ENCODE measurements at places on chromosomes 5 and 9.

GRCh38 chr9:120065151-120065550 lies 514.8 kb downstream of the CDK5RAP2 start:
- no peak for DNase-seq

DNA sequence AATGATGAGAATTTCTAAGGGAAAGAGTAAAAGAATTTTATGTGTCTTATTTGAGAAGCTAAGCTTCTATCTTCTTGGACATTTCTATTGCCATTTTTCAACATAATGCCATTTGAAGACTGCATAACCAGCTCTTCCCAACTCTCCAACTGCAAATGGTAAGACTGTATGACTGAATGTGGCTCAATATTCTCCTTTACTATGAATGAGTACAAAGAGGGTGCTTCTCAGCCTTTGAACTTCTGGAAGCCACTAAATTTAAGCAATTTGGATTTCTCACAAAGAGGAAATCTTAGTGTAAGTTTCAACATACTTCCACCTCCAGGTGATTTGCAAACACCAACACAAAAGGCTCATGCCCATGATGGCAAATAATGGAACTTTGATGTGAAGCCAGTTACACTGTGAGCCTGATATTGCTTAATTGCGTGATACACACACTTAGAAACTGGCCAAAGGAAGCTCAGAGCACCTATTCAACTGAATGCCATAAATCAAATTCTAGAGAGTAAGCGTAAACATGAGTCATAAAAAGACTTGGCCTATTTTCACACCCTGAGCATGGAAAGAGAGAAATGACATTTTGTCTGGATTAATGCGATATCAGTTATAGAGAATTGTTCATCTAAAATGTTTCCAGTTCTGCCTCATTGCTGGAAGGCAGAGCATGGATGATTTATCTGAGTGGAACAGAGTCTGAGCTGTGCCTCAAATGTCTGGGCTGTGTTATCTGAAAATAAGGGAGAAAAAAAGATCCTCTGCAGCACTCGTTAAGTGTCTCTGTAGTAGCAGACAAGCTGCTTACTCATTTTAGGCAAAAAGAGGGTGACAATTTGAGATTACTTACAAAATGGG lies 145.3 kb downstream of the PLK2 start:
- DNase-seq = no peak

GRCh38 chr9:27755846-27756245 lies 182.6 kb upstream of the C9orf72 start:
- DNase-seq = no peak

DNA sequence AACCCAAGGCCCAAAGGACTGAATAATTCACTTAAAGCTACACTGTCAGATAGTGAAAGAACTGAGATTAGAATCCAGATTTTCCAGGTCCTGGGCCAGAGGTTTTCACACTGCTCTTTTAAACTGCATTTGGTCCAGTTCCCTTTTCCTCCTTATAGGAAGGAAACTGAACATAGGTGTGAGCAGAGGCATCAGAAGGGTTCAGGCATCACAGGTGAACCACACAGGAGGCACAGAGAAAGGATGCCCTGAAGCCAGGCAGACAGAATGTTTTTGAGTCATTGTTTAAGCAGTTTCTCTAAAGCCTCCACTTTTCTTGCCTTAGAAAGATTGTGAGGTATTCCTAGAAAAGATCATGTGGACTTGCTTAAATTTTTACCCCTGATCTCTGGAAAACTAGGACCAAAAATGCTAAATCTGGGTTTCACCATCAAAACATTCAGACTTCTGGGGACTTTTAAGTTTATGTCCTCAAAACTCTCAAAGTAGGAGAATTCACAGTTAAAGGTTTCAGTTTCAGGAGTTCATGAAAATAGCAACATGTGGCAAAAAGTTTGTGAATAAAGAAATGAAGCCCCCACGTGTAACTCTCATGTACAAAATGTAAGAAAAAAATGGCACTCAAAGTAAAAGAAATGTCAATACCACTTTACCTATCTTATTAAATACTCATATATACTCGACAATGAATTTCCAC lies 386.1 kb downstream of the NTRK2 start:
- DNase-seq = no peak

- no peak for DNase-seq
Observed at GRCh38 chr9:95024097-95024671, 293.3 kb downstream of the FANCC start.

DNA sequence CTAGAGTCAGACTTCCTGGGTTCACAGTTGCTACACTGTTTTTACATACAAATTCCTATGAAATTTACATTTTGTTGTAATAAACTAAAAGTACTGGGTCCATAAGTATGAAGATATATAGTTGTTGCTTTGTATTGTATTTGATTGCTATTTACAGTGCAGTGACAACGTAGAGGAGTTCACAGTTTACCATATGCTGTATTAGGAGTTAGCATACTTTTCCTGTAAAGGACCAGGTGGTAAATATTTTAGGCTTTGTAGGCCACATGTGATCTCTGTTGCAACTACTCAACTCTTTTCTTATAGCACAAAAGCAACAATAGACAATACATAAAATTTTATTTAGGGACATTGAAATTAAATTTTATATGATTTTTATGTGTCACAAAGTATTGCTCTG lies 18.0 kb downstream of the PAM start:
- DNase-seq = no peak

DNA sequence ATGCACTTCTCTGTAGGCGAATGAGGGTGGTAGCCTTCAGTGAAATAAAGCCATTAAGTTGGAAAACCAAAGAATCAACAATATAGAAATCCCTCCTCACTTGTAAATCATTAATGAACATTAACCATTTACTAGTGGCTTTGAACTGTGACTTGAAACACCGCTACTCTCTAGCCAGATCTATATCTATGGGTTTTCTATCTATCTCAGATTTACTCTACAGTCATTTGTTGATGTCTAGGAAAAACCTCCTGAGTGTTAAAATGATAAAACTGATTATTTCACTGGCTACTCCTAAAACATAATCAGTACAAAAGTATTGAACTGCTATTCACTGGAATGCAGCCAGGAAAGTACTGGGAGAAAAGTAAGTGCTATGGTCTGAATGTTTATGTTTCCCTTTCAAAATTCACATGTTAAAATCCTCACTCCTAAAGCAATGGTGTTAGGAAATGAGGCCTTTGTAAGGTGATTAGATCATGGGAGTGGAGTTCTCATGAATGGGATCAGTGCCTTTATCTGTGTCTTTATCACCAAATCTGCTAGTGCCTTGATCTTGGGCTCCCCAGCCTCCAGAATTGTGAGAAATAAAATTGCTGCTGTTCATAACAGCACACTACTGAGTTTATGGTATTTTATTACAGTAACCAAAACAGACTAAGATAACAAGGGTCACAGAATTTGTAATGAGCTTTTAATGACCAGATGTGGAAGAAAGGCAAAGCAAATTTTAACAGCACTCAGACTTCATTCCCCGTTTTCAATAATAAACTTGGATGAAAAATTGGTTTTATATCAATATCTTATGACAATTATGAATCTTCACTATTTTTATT lies 8.6 kb upstream of the OXCT1 start:
- DNase-seq = no peak

- DNase-seq = no peak
Observed at GRCh38 chr5:68845131-68845530, 248.7 kb upstream of the SLC30A5 start.

DNA sequence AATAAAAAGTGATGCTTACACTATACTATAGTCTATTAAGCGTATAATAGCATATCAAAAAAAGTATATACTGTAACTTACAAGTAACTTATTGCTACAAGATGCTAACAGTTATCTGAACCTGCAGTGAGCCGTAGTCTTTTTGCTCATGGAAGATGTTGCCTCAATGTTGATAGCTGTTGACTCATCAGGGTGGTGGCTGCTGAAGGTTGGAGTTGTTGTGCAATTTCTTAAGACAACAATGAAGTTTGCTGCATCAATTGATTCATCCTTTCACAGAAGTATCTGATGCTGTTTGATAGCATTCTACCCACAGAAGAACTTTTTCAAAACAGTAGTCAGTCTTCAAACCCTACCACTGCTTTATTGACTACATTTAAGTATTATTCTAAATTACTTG lies 7.8 kb upstream of the C9orf40 start:
- DNase-seq = no peak

Data from NCI-H1694 treated with DMSO at 0.1 percent for 48 hours (cell line).